ENCODE measurements at places on chromosomes 2 and 18. TPM values are rescaled to one million over a fixed set of nuclear protein-coding genes. Genes with fewer than 3 reads are reported as not detected.

GRCh38 chr2:135212757-135213156 lies 160.7 kb downstream of the RAB3GAP1 start:
- no peak for DNase-seq

GRCh38 chr2:132517386-132517785 lies 100.8 kb downstream of the GPR39 start:
- no peak for DNase-seq

Gene OTOS
- total RNA-seq: not detected

- no peak for DNase-seq
Observed at GRCh38 chr2:222606306-222606705, 49.6 kb downstream of the FARSB start.

GRCh38 chr2:78304678-78305077 lies 720.8 kb upstream of the REG3G start:
- DNase-seq: no peak

DNA sequence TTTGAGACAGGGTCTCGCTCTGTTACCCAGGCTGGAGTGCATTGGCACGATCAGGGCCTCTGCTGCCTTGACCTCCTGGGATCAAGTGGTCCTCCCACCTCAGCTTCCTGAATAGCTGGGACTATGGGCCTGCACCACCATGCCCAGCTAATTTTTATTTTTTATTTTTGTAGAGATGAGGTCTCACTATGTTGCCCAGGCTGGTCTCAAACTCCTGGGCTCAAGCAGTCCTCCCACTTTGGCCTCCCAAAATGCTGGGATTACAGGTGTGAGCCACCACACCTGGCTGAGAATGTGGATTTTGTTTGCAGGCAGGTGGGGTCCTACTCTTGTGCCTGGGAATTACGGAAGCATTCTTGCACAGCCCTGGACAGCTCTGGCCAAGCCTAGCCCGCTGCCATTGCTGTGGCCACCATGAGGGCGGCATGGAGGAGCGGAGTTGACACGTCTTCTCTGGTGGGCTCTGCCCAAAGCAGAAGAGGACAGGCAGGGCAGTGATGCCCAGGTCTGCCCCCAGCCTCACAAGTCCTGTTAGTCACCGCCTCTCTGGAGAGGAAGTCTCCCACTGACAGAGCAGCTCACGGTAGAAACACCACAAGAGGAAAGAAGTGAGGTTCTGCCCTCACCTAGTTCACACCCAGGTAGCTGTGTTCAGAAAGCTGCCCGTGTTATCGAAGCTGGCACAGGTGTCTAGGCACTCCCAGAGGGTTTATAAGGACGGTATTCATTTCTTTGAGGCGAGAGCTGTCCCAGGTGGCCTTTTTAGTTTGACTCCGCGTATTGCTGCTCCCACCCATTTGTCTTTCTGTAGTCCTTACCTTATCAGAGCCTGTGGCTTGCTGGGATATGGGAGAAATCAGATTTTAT lies 46.2 kb downstream of the ARMC9 start:
- DNase-seq: no peak

Gene HOXD3
- not detected for total RNA-seq

Gene HYCC2
- 4.0 TPM for total RNA-seq

Gene GRHL1
- 5.5 TPM for total RNA-seq

- DNase-seq: no peak
Observed at GRCh38 chr2:241126201-241126611, 23.1 kb downstream of the PASK start.

DNA sequence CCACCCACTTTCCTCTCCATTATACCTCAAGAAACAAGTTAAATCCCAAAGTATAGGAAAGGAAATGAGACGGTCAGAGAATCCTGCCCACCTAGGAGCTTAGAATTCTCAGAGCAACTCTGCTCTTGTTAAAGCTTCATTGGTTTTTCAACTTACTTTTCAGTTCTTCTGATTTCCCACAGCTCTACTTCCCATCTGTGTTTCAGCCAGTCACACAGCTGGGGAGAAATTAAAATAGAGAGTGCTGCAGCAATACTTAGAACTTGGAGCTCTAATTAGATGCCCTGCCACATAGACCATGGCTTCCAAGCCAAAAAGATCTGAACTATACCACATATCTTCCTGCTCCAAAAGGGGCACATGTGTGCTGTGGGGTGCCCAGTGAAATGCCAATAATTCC lies 166.7 kb downstream of the RIT2 start:
- DNase-seq: no peak

- DNase-seq: no peak
Observed at GRCh38 chr2:37560241-37560848, 111.1 kb downstream of the CDC42EP3 start.

Gene REG3A
- not detected for total RNA-seq

GRCh38 chr18:6525604-6526003 lies 110.9 kb upstream of the L3MBTL4 start:
- DNase-seq: no peak

Data from HT-29 (cell line).